Endothelial cell of umbilical vein (primary cell): ENCODE measurements at places on chromosomes 1 and 21. TPM values are rescaled to one million over a fixed set of nuclear protein-coding genes. Genes with fewer than 3 reads are reported as not detected.

- DNase-seq, result no peak
Measured at GRCh38 chr1:7561331-7561921, 209.7 kb upstream of the VAMP3 start.

RGS5 gene
- total RNA-seq, result 770 and 1,035 TPM in 2 replicates

DNA sequence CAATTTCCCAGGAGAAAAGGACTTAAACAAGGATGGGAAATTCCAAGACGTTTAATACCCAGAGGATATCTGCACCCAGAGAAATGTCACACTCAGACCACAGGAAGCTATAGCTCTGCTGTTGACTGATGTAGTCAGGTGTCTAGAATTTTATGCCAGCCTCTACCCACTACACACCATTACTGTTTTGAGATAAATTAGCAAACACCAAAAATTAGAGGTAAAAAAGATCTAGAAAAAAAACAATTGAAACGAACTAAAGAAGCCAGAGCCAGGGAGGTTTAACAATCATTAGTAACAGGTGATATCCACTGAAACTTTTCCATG is 519.9 kb downstream of the SMYD3 start:
- DNase-seq, result no peak

- peak; percentile 91 for DNase-seq
Measured at GRCh38 chr1:223233410-223234169, 90.5 kb upstream of the TLR5 start.

- no peak for DNase-seq
Measured at GRCh38 chr21:25254491-25255174, 352.6 kb downstream of the MRPL39 start.

DNA sequence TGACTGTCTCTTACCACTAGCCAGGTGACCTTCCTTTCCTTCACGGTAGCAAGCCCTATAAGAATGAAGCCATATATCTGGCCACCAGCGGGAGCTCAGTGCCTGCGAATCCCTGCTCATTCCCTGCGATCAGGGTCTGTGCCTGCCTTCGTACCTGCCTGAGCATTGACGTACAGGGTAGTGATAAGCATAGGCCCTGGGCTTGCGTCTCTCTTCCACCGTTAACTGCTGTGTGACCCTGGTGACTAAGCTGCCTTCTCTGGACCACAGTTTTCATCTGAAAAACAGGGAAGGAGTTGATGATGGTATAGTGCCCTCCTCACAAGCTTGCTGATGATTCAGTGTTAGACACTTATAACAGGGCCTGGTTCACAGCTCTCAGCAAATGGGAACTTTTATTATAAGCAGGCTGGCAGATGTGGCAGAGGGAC is 4.1 kb downstream of the ZC3H12A start:
- DNase-seq, result no peak

INAVA gene
- 0.42 TPM in 2 replicates for total RNA-seq

- DNase-seq, result peak; percentile 58
Measured at GRCh38 chr1:222582099-222582774, 7.5 kb downstream of the TAF1A start.

DNA sequence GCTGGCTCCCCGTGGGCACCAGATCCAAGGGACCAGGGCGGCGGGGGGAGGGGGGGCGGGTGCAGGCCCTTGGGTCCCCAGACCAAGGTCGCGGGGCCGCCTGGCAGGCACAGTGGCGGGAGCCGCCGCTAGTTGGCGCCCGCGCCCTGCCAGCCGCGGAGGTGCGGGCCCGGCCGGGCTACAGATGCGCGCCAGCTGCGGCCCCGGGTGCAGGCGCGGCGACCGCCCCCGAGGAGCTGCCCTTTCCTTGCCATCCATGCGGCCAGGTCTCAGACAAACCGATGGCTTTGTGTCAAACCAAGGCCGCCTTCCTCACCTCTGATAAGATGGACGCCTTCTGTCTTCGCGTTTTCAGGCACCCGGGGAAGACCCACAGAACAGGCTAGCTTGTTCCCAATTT is 2.2 kb upstream of the RUNX3 start:
- no peak for DNase-seq

PSRC1 gene
- total RNA-seq, result 23.4 and 29.3 TPM in 2 replicates

GRCh38 chr1:224183591-224184312 is 712 bp downstream of the DEGS1 start:
- peak; percentile 69 for DNase-seq

GRCh38 chr1:110240476-110241210 is 30.5 kb downstream of the KCNC4 start:
- no peak for DNase-seq

DNA sequence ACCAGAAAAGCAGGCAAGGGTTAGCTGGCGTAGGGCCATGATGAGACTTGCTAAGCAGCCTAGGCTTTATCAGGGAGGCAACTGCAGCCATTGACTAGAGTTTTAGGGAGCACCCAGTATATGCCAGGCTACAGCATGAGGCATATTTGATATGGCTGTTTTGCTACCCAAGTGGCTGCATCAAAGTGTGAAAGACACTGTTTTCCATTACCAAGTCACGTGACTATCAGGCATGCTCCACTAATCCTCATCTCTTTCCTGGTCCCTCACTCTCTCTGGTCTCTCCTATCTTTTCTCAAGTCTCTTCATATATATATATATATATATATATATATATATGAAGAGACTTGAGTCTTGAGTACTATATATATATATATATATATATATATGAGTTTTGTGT is 206.7 kb upstream of the POU3F1 start:
- DNase-seq, result no peak

GRCh38 chr1:111811891-111812290 is 56.2 kb downstream of the DDX20 start:
- no peak for DNase-seq

DNA sequence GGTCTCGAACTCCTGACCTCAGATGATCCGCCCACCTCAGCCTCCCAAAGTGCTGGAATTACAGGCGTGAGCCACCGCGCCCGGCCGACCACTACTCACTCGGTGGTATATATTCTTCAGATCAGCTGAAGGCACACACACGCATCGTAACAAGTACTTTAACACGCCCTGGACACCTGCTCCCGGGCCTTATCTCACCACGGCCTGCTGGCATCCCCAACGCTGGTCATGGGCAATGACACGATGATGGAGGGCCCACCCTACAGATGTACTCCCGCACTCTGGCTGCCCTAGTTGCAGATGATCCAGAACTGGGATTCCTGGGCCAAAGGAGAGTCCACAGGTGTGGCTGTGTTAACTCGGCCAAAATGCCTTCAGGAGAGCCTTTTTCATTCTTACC is 11.6 kb downstream of the UBE2J2 start:
- no peak for DNase-seq

GRCh38 chr1:97056386-97056785 is 334.8 kb downstream of the PTBP2 start:
- no peak for DNase-seq

- DNase-seq, result no peak
Measured at GRCh38 chr1:242827538-242827937, 303.0 kb upstream of the PLD5 start.
